GM18507 (cell line): ENCODE measurements at places on chromosomes 5 and 9.

DNA sequence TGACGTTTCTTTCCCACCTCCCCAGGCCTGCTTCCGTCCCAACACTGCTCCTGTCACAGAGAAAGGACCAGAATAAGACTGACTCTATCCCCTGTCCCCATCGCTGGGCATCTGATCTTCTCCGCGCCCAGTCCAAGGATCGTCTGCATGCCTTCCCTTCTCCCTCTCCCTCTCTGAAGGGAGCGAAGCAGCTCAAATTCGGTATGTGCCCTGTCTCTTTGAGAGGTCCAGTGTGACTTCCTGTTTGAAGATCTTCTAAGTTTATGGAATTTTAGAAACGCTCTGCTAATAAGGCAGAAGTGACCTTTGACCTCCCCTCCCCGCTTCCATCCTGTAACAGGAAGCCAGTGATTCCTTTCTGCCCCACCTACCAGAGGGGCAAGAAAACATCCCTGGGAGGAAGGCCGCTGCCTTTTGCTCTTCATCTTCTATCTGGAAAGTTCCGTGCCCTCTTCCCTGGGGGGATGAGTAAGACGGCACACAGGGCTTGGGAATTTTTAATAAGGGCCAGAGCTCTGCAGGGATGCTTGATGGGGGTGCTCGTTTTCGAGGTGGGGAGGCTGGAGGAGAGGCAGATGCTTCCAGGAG is 40.7 kb upstream of the RNU6ATAC start:
- no peak for DNase-seq

- DNase-seq = no peak
Observed at GRCh38 chr9:8362250-8362649, 562.7 kb upstream of the DMAC1 start.

GRCh38 chr5:65817931-65818330 is 95.9 kb downstream of the NLN start:
- DNase-seq = no peak

- DNase-seq = no peak
Observed at GRCh38 chr9:85212887-85213286, 528.9 kb downstream of the AGTPBP1 start.

GRCh38 chr5:134409321-134409720 is 2.4 kb downstream of the CDKN2AIPNL start:
- no peak for DNase-seq

- no peak for DNase-seq
Observed at GRCh38 chr5:109767184-109767995, 77.7 kb downstream of the MAN2A1 start.

DNA sequence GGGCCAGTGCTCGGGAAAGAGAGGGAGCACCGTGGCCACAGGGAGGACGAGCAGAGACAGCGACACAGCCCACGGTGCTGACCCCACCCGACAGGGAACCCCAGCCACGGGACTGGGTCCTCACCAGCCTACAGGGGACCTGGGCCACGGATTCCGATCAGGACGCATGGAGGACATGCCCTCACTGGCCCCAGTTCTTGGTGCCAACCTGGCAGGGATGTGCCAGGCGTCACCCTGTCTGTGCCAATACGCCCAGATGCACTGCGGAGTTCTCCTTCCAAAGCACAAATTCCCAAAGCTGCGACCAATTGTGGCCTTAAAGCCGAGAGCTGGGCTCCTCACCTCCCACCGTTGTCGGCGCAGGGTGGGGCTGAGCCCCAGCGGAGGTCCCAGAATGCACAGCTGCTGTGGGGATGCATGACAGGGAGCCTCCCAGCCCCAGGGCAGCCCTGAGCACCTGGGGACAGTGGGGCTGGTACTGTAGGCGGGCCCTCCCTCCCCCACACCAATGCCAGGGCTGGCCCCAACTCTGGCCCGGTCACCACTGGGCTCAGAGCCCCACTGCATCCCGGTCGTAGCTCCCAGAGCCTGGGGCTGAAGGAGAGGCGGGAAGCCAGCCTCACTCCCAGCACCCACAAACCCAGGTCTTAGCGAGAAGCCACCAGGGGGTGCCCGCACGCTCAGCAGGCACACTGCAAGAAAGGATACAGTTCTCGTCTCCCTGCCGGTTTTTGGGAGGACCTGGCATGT is 44.2 kb downstream of the NKD2 start:
- DNase-seq = no peak

GRCh38 chr9:107991581-107991980 is 502.0 kb upstream of the KLF4 start:
- DNase-seq = no peak

GRCh38 chr9:79895232-79895631 is 323.5 kb downstream of the TLE4 start:
- DNase-seq = no peak

DNA sequence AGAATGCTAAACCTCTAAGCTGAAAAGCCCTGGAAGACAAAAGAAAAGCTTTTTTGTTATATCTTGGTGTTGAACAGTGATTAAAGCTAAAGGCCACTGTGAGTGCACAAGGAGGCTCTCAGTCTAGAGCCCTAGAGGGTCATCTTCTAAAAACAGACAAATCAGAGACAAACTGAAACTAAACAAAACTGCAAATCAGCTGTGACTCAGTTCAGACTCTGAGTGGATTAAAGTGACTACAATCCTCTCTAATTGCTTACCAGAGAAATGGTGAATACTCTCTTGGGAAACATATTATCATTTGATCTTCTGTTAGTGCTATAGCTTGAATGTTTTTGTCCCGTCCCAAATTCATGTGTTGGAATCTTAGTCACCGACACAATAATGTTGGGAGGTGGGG is 491.9 kb downstream of the CDH18 start:
- no peak for DNase-seq

DNA sequence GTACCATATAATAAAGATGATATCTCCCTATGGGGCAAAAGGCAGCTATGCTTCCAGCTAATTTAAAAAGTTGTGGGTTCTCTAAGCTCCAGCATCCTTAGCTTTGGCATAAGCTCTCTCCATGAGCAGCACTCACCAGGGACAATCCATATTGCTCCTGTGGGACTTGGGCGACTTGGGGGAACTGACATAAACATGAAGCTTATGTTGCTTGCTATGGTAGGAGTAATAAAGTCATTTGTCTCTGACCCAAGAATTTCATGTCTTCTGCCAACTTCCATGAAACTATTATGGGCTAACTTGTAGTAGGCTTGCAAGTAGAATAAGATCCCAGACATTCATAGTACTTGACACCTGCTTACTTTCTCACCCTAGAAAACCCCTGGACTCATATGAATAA is 36.2 kb upstream of the TLE4 start:
- DNase-seq = no peak

DNA sequence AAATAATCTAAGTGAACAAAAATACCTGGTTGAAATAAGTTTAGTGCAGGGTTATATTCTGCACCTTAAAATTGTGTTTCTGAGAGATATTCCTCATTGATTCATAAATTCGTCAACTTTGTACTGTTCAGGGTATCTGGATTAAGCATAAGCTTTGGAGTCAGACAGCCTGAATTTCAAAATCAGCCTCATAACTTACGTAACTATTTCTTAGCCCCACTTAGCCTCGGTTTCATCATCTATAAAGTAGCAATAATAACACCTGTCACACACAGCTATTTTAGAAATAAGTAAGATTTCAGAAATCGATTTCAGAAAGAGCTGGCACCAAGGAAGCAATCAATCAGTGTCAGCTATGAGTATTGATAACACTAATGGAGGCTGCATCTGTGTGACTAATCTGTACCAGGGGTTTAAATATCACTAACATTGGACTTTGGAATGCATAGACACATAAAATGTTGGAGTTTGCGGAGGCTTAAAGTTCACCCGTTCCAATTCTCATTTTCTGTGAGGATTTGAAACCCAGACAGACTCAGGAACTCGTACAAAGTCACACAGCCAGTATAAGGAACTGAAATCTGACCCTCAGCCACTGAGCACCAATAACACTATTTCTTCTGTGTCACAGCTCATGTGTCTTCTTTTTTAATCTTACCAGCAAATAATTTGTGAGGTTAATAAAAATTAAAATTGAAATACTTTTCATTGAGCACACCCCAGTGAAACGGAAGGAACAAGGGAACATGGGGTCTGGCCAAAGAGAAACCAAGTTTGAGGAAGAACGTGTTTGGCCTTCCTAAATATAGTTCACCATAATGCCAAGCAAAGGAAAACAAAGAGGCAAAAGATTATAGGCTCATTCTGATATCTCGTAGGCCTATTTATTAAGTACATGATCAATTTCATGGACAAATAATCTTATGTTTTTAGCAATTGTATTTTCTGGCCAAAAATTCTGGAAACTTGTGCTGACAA is 194.4 kb upstream of the PTGER4 start:
- DNase-seq = no peak

DNA sequence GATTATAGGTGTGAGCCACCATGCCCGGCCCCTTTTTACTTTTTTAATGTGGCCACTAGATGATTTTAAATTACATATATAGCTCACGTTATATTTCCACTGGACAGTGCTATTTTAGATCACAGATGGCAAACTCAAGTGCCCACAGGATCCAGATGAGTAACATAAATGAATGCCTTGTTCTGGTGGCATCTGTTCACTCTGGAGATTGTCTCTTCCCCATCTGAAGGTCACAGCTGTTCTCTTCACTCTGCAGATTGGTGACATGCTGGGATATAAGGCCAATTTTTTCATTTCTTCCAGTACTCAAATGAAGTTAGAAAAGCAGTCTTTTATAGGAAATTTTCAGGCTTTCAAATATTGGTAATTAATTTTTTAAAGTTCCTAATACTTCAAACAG is 160.1 kb downstream of the DOCK8 start:
- DNase-seq = no peak

DNA sequence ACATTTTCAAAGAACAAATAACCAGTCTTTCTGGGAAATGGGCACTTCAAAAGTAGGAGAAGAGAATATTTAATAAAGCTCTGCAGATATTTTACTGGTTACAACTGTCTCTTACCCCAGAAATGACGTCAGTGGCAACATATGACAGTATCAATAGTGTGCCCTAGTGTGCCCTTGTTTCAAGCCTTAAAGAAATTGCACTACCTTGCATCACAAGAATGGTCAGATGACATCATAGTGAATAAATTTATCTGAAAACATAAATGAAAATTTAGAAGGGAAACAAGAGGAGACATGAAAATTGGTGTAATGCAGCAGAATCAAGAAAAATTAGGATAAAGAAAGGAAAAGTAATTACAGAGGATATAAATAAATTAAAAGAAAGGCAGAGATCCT is 176.7 kb downstream of the GNAQ start:
- no peak for DNase-seq

GRCh38 chr9:15272377-15272928 is 34.6 kb downstream of the TTC39B start:
- no peak for DNase-seq

GRCh38 chr5:98721231-98721928 is 52.1 kb upstream of the RGMB start:
- no peak for DNase-seq

DNA sequence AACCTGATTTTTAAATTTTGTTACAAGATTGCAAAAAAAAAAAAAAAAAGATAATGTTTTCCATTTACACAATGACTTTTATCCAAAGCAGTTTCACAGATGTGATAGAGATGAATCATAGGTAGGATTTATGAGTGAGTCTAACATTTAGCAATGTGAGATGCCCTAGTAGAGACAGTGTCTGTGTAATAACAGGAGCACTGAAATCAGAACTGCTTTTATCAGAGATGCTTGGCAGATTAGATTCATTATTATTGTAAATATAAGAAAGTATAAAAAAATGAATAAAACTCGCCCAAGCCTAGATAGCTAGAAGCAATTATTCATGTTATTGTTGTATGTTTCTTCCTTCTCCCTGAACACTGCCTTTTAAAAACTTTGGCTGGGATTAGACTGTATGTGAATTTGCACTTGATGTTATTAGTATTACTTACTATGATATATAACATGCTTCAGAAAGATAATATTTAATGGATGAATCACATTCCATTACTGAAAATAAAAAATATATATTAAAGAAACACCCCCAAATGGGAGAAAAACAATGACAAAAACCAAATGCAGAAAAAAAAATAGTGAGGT is 567.3 kb upstream of the KLF4 start:
- DNase-seq = no peak

- DNase-seq = no peak
Observed at GRCh38 chr5:8769631-8770030, 776.2 kb downstream of the SEMA5A start.
